PC-9 (cell line): ENCODE measurements at places on chromosomes 1 and 21. TPM values are rescaled to one million over a fixed set of nuclear protein-coding genes. Genes with fewer than 3 reads are reported as not detected.

LCE1C gene
- not detected in 2 replicates for total RNA-seq

MEX3A gene
- 6.6 and 7.2 TPM in 2 replicates for total RNA-seq

OR2L3 gene
- total RNA-seq = not detected in 2 replicates

PYGO2 gene
- total RNA-seq = 30.0 and 33.2 TPM in 2 replicates

- H3K27me3 ChIP-seq = no peaks in the 10 kb centered on the region
- peaks cover 7% of the 10 kb centered on the region for H3K4me1 ChIP-seq
- DNase-seq = no peak
- H3K4me3 ChIP-seq = no peak within 1 kb of the TSS
Measured at GRCh38 chr1:62194651-62195544, at the start of gene L1TD1. TSS of gene L1TD1 (plus strand) at chr1:62194849. CDS start at chr1:62206629, 11,780 bp downstream.

DNA sequence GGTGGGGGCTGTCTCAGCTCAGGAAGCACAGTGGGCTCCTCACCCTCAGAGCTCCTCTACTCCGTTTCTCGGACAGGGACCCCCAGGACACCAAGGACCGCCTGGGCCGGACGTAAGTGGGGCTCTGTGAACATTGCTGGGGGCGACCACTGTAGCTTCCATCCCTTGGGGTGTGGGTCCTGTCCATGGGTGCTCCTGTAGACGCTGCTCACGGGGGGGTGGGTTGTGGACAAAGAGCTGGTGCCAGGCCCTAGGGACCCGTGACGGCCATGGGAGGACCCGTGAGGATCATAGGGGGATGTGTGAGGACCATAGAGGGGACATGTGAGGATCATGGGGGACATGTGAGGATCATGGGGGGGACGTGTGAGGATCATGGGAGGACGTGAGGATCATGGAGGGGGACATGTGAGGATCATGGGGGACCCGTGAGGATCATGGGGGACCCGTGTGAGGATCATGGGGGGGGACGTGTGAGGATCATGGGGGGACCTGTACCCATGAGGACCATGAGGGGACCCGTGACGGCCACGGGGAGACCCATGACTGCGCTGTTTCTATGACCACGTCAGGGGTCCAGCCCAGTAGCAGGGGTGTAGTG, 18.1 kb downstream of the COL6A1 start:
- peaks cover 15% of the 10 kb centered on the region for H3K4me1 ChIP-seq
- no peak for DNase-seq
- H3K27me3 ChIP-seq = no peaks in the 10 kb centered on the region
- H3K27ac ChIP-seq = no peak overlapping the region

DNA sequence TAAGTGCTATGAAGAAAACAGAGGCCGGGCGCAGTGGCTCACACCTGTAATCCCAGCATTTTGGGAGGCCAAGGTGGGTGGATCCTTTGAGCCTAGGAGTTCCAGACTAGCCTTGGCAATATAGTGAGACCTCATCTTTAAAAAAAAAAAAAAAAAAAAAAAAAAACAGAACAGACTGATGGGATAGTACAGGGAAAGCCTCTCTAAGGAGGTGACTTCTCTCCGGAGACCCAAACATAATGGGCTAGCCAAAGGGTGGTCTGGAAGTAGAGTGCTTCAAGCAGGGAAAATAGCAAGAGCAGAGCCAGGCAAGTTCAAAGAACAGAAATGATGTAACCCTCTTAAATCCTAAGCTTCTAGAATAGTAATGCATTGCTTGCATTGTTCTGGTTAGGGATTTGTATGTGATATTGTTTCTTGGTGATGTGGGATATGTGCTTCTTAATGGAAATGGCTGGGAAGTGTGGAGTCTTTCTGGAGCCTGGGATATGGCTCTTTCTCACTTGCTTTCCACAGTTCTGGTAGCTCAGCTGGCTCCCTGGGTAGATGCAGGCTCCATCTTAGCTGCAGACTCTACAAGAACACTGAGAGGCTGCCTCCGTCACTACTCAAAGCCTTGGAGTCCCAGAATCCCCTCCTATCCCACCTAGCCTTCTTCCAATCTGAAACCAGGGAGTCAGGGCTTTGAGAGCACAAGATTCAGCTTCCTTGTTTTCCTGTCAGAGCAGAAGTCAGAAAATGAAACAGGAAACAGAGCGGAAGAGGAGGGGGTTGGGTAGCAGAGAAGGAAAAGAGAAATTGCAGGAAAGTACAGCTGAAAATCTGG, 1.9 kb upstream of the PIGV start:
- H3K4me1 ChIP-seq = peaks cover 61% of the 10 kb centered on the region
- H3K27me3 ChIP-seq = no peaks in the 10 kb centered on the region
- H3K36me3 ChIP-seq = 0 out of 2 replicates have a peak, but pooled peaks cover 4% of the 10 kb centered on the region
- no peak for DNase-seq
- no peak overlapping the region for H3K4me3 ChIP-seq

DNA sequence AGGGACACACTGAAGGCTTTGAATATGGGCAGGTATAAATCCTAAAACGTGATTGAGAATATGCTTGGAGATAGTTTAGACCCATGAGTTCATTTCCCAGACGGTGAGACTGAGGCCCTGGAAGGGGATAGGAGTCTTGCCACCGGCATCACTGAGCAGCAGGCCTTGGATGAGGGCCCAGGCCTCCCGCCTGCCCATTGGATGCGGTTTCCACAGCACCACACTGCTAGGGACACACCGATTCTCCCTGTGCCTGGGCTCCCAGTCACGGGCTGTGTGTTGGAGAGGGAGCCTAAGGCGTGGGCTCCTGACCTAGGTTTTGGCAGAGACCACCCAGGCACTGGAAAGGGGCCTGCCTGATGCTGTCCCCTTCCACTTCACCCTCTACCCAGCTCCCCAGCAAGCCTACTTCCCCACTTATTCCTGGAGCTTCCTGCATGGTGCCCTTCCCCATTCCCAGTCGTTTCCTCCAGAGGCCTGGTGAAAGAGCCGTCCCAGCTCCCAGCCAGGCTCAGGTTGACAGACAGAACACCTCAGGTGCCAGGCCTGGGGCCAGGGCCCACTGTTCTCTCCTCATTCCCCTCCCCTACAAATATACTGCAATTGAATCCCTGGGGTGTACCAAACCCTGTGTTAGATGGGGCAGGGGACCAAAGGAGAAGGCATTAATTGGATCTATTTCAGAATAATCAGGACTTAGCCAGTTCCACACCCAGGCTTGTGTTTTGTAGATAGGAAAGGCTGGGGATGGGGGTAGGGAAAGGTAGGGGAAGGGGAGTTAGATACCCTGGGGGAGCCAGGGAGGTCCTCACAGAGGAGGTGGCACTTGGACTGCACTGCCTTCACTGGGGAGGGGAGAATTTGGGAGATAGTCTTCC, 3.4 kb downstream of the FOXO6 start:
- no peaks in the 10 kb centered on the region for H3K36me3 ChIP-seq
- H3K27me3 ChIP-seq = peaks cover 7% of the 10 kb centered on the region; the same call in 1 of the 2 replicates
- DNase-seq = no peak
- peaks cover 36% of the 10 kb centered on the region for H3K4me1 ChIP-seq
- no peak overlapping the region for H3K4me3 ChIP-seq

DNA sequence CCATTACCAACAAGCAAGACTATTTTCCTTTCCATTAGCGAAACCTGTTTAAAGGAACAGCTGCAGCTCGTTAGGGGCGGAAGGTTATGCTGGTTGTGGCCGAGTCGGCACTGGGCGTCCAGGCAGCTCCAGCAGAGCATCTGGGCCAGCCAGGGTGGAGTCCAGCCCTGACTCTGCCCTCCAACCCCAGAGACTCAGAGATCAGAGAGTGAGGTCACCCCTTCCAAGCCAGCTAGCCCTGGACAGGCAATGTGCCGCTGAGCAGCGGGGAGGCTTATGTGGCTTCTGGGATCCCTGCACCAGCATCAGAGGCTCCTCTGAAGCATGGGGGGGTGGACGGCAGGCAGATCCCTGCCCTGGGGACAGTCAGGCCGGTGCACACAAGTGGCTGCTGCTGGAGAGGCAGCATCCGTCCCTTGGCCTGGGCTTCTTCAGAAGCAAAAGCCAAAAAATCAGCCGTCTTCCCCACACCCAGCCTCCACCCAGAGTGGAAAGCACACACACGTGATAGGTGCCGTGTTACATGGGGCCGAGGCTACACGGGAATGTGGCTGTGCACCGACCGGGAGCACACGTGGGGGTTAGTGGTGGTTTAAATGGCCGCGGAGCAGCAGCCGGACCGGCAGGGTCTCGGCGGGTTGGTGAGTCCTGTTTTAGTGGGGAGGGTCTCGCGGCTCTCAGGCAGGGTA, 30.1 kb downstream of the SLC66A1 start:
- H3K27me3 ChIP-seq = no peaks in the 10 kb centered on the region
- no peaks in the 10 kb centered on the region; the same call in none of the 2 replicates for H3K4me1 ChIP-seq
- no peak overlapping the region for H3K27ac ChIP-seq
- no peaks in the 10 kb centered on the region for H3K36me3 ChIP-seq

DNA sequence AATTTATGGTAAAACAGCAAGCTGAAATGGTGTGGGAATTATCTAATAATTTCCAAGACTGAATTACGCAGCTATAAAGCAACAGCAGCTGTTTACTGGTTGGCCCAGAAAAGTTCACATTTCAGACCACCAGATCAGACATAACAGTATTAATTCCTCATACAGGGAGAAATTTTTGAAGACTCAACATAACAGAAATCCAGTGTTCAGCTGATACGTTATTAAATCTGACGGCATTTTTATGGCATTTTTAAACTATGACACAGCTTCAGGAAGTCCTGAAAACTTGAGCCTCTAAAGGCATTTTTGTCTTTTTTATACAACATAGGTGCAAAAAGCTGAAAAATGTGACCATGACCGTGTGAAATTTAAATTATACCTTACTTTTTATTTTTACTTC, 91.2 kb downstream of the APP start:
- no peak overlapping the region for H3K4me3 ChIP-seq
- H3K36me3 ChIP-seq = no peaks in the 10 kb centered on the region
- H3K27ac ChIP-seq = no peak overlapping the region
- no peak for DNase-seq

GRCh38 chr1:112992780-112993179, 36.8 kb upstream of the SLC16A1 start:
- H3K4me1 ChIP-seq = no peaks in the 10 kb centered on the region
- H3K36me3 ChIP-seq = no peaks in the 10 kb centered on the region
- DNase-seq = no peak
- no peaks in the 10 kb centered on the region for H3K27me3 ChIP-seq
- no peak overlapping the region for H3K27ac ChIP-seq
- H3K4me3 ChIP-seq = no peak overlapping the region

GRCh38 chr1:233102341-233102740, 151.9 kb downstream of the NTPCR start:
- no peak overlapping the region for H3K27ac ChIP-seq
- H3K36me3 ChIP-seq = no peaks in the 10 kb centered on the region
- DNase-seq = no peak
- H3K4me1 ChIP-seq = peaks cover 31% of the 10 kb centered on the region

DNA sequence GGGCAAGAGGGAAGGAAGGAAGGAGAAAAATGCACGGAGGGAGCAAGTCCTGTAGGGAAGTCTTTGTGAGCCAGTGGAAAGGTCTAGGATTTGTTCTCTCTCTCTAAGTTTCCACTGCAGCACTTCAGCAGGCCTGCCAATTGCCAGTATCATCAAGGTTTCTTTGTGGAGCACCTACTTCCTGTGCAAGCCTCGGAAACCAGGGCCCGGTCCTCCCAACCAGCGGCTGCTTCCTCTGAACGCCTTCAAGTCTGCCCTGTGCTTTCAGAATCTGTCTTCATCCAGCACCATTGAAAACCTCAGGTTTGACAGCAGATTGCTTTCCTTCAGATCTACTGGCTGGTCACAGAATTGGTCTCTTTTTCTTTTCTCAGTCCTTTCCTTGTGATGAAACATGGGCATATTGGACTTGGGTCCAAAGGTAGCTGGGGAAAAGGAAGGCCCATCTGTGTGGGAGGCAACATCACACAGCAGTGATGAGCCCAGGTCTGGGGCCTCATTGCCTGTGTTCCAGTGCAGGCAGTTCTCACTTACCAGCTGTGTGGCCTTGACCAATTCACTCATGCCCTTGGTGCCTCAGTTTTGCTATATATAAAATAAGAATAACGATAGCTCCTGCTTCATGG, 144.5 kb downstream of the SEC16B start:
- no peak overlapping the region for H3K27ac ChIP-seq
- H3K36me3 ChIP-seq = no peaks in the 10 kb centered on the region
- H3K4me1 ChIP-seq = no peaks in the 10 kb centered on the region
- DNase-seq = no peak
- H3K4me3 ChIP-seq = no peak overlapping the region

- H3K36me3 ChIP-seq = no peaks in the 10 kb centered on the region
- peak overlapping the region; percentile 80 for H3K27ac ChIP-seq
- no peaks in the 10 kb centered on the region for H3K27me3 ChIP-seq
- peaks cover 62% of the 10 kb centered on the region for H3K4me1 ChIP-seq
Measured at GRCh38 chr1:102838016-102838415, 270.3 kb downstream of the COL11A1 start.

DNA sequence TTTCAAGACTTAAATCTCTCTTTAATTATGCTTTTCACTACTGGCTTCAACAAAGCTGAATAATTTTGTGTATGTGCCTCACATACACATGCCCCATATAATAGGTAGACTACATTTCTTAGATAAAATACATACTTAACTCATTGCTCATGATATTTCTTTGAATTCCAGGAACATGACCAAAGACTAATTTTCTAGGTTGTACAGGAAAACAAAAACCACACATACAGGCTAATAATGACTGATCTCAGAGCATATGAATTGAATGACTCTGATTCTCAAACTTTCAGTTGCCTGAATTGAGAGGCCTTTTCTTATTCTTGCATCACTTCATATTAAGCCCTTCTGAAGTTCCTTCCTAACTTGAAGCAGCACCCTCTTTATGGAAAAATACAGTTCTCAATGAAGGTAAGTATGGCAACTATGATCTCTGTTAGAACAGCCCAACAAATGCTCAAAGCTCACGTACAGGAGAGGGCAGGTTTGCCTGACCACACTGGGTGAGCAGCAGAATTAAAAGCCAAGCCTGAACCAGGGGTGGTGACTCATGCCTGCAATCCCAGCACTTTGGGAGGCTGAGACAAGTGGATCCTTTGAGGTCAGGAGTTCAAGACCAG, 22.6 kb upstream of the UAP1 start:
- H3K36me3 ChIP-seq = no peaks in the 10 kb centered on the region
- peak; percentile 94 for DNase-seq
- H3K4me1 ChIP-seq = peaks cover 28% of the 10 kb centered on the region
- peak overlapping the region; percentile 98 for H3K27ac ChIP-seq
- no peaks in the 10 kb centered on the region for H3K27me3 ChIP-seq
- H3K4me3 ChIP-seq = no peak overlapping the region

DNA sequence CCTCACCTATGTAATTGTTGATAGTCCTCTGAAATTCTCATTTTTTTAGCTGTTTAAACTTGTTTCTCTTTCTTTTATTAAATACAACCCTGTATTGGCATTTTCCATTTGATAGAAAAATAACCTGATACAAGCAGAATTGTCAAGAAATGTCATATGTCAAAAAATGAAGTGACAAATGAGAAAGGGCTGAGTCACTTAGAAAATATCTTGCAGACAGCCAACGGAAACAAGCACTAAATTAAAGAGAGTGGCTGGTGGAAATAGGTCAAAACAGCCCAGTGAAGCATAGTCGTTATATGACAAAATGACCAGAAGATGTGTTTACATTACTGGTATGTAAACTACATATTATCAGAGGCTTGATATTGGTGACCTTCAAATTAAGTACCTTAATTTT, 484.4 kb downstream of the PLA2G4A start:
- H3K4me3 ChIP-seq = no peak overlapping the region
- no peaks in the 10 kb centered on the region for H3K36me3 ChIP-seq
- H3K4me1 ChIP-seq = no peaks in the 10 kb centered on the region
- no peaks in the 10 kb centered on the region for H3K27me3 ChIP-seq
- DNase-seq = no peak
- no peak overlapping the region for H3K27ac ChIP-seq

GRCh38 chr1:77881061-77881460, 7.4 kb upstream of the NEXN start:
- no peak overlapping the region for H3K4me3 ChIP-seq
- H3K27ac ChIP-seq = no peak overlapping the region
- no peak for DNase-seq
- no peaks in the 10 kb centered on the region for H3K4me1 ChIP-seq
- no peaks in the 10 kb centered on the region for H3K36me3 ChIP-seq

GRCh38 chr1:154664331-154665002, 56.5 kb upstream of the ADAR start:
- no peak overlapping the region for H3K27ac ChIP-seq
- no peaks in the 10 kb centered on the region for H3K4me1 ChIP-seq
- H3K36me3 ChIP-seq = no peaks in the 10 kb centered on the region
- DNase-seq = no peak
